ENCODE measurements at places on chromosomes 3 and 15.

DNA sequence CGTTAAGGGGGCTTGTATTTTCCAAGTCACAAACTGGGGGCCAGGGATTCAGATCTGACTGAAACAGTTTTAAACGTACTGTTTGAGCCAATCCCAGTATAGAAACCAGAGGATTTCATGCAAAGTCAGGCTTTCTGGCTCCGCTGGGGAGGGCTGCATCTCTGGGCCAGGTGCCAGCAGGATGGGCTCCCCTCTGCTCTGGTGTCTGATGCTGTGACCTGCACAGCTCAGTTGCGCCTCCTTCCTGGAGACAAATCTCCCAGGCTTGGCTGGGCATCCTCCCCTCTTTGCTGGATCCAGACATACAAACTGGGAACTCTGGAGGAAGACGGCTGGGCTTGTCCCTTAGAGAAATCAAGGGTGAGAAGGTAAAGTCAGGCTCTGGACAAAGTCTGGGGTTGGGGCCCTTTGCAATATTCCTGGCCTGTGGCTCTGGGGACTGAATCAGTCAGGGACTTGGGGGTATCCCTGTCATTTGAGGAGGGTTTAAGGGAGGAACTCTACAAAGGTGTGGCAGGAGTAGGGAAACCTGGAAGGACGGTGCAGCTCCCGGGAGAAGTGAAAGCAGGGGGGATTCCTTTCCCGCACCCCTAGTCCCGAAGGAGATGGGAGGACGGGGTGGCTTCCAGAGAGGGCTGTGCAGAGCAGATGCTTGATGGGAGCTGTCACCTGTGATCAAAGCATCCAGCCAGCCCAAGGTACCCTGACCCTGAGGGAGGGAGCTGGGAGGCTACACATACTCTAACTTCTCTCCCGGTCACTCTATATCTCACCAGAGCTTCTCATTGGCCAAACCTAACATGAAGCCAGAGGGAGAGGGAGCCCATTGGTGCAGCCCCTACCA lies 114.8 kb upstream of the ATP2B2 start:
- no peak for DNase-seq

- no peak for DNase-seq
These were observed 1.0 kb downstream of the KAT2B start for GRCh38 chr3:20041197-20041780.

GRCh38 chr15:90003736-90004135 lies 2.6 kb downstream of the ZNF710 start:
- DNase-seq = no peak

DNA sequence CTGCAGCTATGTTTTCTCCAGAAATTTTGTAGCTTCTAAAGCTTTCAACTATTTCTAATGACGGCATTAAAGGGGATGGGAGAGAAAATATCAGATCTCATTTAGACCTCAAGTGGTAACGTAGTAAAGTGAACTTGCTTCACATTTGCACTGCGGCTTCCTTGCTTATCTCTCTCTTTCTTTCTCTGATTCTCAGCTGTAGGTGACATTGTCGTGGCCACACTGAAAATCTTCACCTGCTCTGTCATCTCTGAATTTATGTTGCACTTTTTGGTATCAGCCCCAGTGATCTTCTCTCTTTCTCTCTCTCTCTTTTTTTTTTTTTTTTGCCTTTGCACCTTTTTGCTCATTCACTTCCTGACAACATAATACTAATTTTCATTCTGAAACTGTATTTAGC lies 254.1 kb upstream of the SATB1 start:
- DNase-seq = no peak

DNA sequence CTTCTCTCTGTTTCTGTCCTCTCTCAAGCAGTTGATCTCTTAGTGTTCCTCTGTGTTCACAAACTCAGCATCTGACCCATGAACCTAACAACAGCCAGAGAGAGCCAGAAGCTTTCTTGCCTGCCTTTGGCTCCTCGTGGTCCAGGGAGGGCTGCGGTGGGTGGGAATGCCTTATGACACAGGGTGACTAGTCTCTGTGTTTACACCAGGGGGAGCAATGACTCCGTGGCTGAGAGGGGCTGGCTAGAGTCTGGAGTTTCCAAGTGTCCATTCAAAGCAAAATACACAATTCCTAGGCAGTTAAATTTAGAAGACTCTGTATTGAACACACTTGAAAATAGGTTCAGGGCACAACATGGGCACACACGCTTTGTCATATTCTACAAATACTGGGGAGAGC lies 370.0 kb upstream of the FRG2C start:
- DNase-seq = no peak

DNA sequence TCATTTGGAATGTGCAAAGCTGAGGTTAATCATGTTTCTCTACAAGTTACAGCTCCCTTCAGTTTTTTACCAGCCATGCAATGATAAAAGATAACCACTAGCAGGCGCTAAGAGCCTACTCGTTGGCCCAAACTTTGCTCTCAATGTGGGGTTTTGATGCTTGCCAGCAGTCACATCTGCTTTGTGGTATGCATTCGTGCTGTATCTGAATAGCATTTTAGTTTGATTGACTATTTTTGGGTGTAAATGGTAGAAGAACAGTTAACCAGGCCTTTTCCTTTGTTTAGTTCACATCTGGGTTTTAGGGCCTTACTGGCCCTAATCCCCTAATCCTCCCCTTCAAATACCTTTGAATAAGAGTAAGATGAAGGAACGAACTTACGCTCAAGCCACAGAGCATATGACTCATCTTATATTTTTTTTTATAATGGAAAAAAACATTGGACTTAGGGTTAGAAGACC lies 4.4 kb upstream of the CLDN11 start:
- DNase-seq = no peak

GRCh38 chr3:152301745-152302181 lies 33.0 kb downstream of the MBNL1 start:
- no peak for DNase-seq

DNA sequence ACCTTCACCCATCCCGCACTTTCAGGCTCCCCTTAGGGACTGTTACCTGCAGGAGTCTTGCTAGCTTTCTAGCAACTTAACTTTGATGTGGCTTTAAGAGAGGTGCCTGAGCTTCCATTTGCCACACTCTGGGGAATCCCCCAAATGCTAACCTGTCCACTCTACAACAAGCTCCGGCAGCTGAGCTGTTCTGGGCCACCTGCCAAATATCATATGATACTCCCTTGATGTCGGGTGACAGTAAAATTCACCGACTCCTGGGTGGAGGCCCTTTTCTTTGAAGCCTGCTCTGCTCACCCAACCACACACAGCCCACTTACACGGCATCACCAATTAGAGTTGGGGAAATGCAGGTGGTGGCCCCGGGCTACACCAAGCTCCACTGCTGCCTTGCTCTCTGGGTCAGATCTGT lies 38.0 kb upstream of the XCR1 start:
- no peak for DNase-seq

GRCh38 chr3:155605571-155605970 lies 139.3 kb downstream of the PLCH1 start:
- DNase-seq = no peak

GRCh38 chr3:195171093-195171873 lies 99.7 kb downstream of the XXYLT1 start:
- no peak for DNase-seq

DNA sequence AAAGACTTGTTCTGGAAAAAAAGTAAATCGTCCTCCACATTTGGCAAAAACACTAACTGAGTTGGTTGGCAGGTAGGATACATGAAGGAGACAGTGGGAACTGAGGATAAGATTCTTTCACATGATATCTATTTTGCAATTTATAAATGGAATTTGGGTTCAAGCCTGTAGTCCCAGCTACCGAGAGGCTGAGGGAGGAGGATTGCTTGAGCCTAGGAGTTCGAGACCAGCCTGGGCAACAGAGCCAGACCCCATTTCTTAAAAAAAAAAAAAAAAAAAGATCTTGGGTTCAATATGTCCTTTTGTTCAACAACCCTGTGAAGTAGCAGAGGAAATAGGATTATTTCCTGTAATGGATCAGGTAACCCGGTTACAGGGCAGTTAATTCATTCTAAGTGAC lies 35.7 kb upstream of the CFAP161 start:
- DNase-seq = no peak

DNA sequence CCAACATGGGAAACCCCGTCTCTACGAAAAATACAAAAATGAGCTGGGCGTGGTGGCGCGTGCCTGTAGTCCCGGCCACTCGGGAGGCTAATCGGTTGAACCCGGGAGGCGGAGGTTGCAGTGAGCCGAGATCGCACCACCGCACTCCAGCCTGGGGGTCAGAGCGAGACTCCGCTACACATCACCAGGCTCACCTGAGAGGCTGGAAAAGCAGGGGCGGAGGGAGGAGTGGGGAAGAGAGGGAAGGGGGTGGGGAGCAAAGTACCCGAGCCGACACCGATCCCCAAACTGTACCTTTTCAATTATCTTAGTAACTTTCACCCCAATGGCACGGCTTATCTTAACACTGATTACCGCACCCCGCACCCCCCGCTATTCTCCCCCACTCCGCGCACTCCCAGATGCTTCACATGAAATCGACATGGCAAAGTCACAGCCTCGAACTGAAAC lies 46.4 kb upstream of the SYNM start:
- no peak for DNase-seq

GRCh38 chr15:55846116-55846707 lies 103.3 kb upstream of the PRTG start:
- peak; percentile 63 for DNase-seq

DNA sequence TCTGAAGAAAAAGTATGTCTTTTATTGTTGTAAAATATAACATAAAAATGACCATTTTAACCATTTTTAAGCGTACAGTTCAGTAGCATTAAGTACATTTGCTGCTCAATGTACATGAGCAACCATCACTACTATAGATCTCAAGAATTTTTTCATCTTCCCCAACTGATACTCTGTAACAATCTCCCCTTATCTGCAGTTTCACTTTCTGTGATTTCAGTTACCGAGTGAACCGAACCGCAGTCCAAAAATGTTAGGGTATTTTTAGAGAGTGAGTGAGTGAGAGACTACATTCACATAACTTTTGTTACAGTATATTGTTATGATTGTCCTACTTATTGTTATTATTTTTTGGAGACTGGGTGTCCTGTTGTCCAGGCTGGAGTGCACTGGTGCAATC lies 9.0 kb upstream of the SLC25A26 start:
- DNase-seq = no peak

DNA sequence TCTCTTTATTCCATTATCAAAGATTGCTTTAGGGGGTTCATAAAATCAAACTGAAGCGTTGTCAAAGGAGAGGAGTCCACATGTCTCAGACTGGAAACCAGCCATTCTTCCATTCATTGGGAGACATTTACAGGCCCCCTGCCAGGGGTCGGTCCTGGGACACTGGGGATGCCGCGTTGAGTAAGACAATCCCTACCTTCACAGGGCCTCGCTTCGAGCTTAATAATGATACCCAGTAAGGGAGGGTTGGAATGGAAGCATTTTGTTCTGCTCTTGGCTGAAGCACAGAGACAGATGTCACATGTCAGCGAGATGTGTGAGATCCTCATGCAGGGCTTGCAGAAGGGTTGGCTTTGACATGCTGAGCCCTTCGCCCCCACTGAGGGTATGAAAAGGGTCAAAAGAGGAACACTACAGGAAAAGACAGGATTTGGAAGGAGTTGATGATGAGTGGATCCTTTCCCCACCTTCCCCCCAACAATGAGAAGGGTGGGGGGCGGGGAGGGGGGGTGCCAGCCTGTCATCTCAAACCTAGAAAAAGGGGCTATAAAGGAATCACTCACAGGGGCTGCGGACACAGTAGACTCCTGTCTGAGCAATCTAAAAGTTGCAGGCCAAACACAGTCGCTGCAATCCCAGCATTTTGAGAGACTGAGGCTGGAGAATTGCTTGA lies 25.6 kb upstream of the ARL8B start:
- DNase-seq = no peak

GRCh38 chr15:101390060-101390459 lies 95.0 kb upstream of the SNRPA1 start:
- DNase-seq = no peak
